ENCODE measurements at places on chromosomes 3 and 15.

DNA sequence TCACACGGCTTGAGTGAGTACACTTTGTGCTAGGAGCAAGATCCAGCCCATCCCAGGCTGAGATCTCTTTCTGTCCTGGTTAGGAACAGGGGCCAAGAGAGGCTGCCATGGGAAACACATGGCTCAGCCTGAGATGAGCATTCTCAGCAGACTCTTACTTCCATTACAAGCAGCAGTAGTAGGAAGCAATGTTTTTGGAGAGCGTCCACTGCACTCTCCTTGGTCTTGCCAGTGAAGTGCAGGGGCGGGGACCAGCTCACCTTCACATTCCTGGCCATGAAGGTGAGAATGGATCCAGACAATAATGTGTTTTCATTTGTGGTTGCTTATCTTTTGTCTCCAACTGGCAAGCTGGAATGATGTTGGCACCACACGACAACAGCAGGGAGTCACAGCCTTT, 24.7 kb downstream of the ZNF80 start:
- DNase-seq: no peak

GRCh38 chr3:98914210-98915080, 12.9 kb upstream of the DCBLD2 start:
- no peak for DNase-seq

DNA sequence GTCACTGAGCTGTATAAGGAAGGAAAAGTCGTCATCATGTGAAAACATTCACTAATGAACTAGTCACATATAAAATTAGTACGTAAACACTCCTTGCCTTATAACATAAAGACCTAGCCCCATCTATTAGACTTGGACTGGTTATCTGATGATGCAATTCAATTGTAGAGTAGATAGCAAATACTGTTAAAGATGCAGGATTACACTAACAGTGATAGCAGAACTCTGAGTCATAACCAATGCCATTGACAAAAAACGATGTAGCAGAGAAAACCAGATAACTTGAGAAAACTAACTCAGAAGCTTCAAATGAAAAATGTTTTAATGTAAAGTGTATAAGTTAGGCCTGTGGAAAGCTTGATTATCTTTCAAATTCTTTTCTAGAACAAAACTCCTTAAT, 132.2 kb downstream of the WDR72 start:
- no peak for DNase-seq

DNA sequence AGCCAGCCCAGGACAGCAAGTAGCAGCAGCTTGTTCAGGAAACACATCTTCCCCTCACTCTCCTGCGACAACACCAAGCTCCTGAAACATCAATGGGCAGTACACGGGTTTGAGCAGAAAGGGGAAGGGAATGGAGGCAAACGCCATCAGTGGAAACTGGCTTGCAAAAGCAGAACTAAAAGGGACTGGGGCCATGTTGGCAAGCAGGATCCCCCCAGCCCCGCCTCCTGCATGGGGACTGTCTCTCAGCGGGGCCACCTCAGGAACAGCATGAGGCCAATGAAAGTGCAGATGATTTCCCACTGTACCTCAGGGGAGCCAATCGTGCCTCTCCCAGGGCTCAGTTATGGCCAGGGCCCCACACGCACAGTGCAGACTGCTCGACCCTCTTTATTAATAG, 6.8 kb downstream of the CDAN1 start:
- no peak for DNase-seq

GRCh38 chr3:169467751-169468150, 195.8 kb downstream of the MECOM start:
- DNase-seq: no peak

DNA sequence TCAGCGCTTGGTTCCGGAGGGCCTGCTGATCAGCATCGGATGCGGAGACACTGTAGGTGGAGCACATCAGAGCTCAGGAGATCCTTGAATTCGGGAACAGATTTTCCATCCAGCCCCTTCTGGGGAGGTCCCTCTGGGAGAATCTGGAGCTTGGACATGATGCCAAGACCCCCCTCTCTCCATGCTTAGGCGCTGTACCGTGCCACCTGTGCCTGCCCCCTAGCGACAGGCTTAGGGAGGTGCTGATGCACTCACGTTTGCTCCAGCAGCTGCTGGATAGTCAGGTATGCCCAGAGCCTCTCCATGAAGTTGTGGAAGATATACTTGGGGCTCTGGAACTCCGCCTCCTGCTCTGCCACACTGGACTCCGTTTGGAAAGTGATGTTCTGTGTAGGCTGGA, 9.7 kb downstream of the ITIH4 start:
- DNase-seq: no peak

DNA sequence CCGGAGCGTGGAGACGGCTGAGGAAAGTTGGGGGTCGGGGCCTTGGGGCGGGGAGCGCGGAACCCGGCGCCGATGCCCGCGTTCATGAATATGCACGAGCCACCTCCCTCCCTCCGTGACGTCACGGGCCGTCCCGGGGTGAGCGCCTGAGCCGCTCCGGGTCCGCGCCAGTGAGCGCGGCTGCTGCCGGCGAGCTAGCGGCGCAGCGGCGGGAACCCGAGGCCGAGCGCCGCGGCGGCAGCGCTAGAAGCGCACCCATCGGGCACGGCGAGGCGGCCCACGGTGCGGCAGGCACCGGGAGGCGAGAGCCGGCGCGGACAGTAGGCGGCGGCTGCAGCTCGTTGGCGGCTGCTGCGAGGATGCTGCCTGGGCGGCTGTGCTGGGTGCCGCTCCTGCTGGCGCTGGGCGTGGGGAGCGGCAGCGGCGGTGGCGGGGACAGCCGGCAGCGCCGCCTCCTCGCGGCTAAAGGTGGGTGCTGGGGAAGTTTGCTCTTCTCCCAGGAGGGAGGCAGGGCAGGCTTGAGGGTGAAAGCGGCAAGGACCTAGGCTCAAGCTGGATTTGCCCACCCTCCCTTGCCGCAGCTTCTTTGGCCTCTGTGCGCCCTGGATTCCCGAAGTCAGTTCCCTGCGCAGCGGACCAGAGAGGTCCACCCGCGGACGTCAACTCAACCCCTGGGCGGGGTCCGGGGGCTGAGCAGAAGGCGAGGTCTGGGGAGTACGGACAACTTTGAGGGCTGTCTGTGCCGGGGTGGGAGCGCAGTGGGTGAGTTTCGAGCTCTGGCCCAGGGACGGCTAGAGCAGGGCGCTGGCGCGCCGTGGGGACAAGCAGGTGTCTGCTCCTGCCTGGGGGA, at the start of gene CLSTN2:
CLSTN2 (plus strand) TSS at position 170 of the 850 bp plus-strand sequence.
- peak; percentile 32 for DNase-seq

GRCh38 chr15:62307551-62307950, 142.5 kb upstream of the C2CD4B start:
- DNase-seq: no peak

GRCh38 chr15:54482251-54482650, 504.0 kb downstream of the UNC13C start:
- DNase-seq: no peak

GRCh38 chr15:74036271-74037170, 42.0 kb downstream of the PML start:
- peak; percentile 1 for DNase-seq

DNA sequence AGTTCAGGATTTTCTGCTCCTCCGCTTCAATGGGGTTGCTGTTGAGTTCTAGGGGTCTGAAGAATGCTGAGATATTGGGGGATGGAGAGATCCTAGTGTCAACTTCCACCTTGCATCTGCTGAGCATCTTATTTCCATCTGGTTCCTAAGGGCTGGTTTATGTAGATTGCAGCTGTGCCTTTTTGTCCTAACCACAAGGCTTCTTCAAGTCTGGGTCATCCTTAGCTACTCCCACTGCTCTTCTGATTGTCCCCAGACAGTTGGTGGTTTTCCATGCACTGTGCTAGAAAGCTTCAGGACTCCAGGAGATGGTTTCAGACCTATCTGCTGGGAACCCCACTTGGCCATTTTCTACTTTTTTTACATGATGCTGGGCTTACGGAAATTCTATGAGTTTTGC, 125.0 kb downstream of the IL20RB start:
- DNase-seq: no peak

- no peak for DNase-seq
Observed at GRCh38 chr15:93730724-93731123, 500.6 kb upstream of the MCTP2 start.

DNA sequence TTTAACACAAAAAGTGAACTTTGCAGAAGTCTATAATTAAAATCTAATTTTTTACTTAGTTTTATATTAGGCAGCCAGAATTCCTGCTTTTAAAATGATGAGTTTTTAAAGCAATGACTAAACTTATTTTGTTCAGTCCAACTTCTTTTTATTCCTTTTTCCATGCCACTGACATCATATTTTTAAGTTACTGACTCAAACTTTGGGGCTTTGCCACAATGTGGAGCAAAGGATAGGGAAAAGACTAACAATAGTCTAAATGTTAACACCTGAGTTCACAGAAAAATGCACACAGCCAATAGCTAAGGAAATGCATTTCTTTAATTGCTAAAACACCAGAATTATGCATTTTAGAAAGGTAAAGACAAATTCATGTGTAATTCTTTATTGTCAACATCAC, 647.6 kb upstream of the DPPA4 start:
- no peak for DNase-seq

DNA sequence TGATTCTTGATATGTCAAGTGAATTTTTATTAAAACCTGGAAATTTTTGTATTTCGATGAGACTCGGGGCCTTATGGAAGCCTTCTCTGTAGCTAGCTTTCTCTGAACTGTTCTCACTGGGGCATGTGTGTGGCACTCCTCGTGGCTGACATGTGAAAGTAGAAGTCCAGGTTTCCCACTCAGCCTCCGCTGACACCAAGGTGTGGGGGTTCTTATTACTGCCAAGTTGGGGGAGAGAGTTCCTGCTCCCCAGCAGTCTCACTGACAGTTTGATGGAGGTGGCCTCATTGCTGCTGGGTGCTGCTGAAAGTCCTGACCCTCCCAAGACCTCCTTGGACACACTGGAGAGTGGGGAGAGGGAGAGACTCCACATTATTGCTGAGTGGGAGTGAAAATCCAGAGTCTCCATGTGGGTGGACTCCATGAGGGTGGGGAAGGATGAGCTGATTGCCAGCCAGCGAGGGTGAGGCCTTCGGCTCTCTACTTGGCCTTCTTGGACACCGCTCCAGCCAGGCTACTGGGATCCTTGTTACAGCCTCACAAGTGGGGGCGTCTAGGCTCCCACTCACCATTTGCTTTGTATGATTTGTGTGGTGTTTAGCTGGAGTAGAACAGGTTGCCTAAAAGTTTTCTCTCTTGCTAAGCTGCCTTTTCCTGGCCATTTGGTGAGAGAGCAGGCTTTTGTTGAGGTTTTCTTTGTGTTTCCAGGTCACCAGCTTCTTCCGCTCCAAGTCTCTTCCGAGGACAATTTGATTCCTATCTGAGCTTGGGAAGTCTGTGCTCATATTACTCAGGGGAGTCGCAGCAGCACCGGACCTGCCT, 64.1 kb downstream of the LSM3 start:
- DNase-seq: no peak

GRCh38 chr15:69493406-69493805, 40.8 kb downstream of the RPLP1 start:
- no peak for DNase-seq

GRCh38 chr3:37444696-37445095, 270.3 kb upstream of the LRRFIP2 start:
- no peak for DNase-seq

- no peak for DNase-seq
Observed at GRCh38 chr15:92885224-92886041, 14.7 kb upstream of the CHD2 start.

DNA sequence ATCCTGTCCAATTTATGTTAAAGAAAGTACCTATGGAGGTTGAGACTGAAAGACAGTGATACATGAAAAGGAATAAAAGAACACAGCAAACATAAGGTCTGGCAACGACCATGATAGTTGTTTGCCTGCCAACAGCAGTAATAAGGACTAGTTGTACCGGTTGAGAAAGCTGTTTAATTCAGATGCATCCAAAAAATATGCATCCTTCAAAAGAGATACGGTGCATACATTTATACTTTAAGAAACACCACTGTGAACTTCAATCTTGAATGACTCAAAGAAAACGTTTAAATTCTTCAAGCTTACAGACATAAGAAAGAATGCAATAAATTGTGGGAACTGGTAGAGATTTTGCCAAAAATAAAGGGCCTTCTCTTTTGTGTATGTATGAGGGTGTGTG, 492.1 kb downstream of the NLGN1 start:
- DNase-seq: no peak

DNA sequence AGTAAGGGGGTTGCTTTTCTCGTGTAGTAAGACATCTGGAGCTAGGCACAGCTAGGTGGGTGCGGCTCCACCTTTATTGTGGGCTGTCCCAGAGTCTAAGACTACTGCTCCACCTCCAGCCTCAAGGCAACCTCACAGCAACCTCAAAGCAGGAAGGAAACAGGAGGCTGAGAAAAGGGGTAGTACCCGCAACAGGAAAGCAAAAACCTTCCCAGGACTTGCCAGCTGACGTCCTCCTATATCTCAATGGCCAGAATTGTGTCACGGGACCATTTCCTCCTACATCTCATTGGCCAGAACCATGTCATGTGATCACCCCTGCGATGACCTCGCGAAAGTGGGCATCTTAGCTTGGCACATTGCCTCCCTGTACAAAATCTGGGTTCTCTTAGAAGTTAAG, 4.3 kb upstream of the GPR160 start:
- peak; percentile 49 for DNase-seq

- no peak for DNase-seq
Observed at GRCh38 chr3:18069568-18069967, 327.1 kb upstream of the TBC1D5 start.

DNA sequence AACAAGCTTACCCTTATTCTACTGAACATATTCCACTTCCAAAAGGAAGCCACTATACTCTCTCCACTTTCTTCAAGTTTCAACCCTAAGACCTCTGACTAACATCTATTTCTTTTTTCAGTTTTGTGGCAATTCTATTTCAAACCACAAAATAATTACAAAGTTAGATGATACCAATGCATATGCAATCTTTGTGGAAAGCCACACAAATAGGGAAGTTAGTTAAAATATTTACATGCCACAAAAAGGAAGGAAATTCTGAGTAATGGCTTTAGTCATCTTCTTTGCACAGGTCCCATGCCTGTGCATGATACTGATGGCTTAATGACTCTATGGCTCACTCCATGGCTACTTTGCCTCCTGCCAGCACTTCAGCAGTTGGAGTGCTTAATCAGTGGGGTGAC, 57.0 kb upstream of the MCTP2 start:
- DNase-seq: no peak

- no peak for DNase-seq
Observed at GRCh38 chr3:69786854-69787253, 47.6 kb downstream of the MITF start.

DNA sequence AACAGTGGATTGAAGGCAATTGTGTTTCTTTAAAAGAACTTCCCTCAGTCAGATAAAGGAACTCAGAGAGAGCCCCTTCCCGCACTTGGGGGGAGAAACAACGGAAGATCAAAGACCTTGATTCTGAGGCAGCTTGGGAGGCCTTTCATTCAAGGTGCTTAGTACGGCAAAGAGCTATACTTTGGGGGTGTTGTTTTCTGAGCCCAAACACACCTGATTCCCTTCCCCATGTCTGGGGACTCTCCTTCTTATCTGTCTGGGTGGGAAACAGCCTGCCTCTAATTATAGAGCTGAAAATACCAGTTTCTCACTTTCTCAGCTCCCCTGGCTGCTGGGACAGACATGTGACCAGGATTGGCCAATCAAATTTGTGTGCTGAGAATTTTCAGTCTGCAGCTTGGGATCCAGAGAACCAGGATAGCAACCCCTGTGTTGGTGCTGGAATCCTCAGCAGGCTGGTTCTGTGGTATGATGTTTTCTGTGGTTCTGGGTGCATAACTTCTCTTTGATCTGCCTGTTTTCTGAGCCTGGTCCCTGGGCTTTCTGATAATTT, 19.4 kb upstream of the IQCF6 start:
- DNase-seq: no peak
